Left renal cortex interstitium (tissue), 4 donors: ENCODE measurements at places on chromosomes 6 and 20.

DNA sequence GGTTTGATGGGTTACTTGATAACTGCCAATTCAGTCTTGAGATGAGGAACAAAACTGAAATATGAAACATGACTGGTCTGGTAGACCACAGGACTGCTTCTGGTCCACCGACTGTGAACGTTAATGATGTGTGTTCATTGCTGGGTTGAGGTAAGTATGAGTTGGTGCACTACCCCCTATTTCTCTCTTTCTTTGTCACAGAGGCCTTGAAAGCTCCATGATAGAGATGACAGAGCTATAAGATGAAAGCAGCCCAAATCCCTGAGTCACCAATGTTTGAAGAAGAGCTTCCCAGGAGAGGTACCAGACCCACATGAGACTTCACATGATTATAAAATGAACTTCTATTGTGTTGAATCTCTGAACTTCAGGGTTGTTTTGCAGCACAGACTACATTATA, 555.5 kb downstream of the PTPRT start:
- DNase-seq: no peak

DNA sequence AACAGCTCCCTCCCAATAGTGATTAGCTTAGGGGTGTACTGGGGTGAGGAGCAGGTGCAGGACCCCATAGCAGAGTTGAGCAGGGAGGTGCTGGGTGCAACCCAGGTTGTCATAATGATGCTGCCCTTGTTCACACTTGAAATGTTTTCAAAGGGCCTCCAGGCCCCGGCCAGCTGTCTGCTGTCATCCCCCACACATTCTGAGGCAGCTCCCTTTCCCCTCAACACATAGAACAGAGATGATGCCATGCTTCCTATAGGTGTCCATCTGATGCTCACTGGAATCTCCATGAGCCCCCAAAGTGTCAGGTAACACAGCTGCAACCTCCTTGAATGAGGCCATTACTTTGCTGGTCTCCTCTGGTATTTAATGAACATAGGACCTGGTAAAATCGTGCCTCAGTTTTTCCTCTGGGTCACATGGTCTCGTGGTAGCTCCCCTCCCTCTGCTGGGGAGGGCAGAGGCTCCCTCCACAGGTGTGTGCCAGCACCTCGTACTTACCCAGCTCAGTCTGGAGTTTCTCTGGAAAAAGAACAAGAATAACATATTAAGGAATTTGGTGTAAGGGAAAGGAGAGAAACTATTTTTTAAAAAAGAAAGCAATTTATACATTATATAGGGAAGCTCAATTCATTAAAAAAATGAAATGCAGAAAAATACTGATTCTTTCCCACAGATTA, 5.6 kb downstream of the BTNL2 start:
- DNase-seq: no peak

GRCh38 chr6:34205916-34206315, 30.8 kb upstream of the HMGA1 start:
- DNase-seq: no peak

DNA sequence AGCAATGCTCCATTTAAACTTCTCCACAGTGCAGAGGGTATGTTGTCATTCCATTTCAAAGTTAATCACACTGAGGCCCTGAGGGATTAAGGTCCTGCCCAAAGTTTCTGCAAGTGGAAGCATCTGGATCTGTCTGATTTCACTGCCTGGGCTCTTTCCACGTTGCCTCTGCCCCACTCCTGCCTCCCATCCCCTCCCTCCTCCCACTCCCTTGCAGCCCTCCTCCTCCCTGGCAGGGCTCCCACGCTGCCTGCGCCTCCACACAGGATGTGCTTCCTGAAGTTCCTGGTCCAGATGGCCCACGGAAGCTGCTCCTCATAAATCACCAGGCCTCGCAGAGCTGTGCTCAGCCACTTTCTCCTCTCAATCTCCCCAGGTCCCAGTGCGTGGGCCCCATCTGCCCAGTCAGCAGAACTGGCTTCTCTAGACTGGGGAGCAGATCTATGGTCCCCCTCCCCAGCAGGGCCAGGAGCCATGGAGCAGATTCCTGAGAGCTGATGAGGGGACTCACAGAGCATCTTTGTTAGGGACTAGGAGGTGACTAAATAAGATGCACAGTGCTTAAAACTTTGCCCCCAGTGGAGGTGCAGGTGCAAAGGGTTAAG, 65.4 kb upstream of the MAFB start:
- DNase-seq: no peak

DNA sequence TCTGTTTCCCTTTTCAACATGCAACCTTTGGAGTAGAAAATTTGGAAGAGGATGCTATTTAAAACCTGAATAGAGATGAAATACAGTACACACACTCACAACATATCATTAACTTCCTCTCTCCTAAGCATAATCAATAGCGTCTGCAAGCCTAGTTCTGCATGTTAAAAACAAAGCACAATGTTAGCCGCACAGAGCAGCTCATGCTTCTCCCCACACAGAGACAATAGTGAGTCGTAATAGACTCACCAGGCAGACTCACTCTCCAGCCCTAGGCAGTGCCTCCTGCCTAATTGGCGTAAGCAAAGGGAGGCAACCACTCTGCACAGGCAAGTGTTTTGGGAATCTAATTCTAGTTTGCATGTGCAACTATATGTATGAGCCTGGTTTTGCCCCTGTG, 45.8 kb upstream of the ARID1B start:
- no peak for DNase-seq

DNA sequence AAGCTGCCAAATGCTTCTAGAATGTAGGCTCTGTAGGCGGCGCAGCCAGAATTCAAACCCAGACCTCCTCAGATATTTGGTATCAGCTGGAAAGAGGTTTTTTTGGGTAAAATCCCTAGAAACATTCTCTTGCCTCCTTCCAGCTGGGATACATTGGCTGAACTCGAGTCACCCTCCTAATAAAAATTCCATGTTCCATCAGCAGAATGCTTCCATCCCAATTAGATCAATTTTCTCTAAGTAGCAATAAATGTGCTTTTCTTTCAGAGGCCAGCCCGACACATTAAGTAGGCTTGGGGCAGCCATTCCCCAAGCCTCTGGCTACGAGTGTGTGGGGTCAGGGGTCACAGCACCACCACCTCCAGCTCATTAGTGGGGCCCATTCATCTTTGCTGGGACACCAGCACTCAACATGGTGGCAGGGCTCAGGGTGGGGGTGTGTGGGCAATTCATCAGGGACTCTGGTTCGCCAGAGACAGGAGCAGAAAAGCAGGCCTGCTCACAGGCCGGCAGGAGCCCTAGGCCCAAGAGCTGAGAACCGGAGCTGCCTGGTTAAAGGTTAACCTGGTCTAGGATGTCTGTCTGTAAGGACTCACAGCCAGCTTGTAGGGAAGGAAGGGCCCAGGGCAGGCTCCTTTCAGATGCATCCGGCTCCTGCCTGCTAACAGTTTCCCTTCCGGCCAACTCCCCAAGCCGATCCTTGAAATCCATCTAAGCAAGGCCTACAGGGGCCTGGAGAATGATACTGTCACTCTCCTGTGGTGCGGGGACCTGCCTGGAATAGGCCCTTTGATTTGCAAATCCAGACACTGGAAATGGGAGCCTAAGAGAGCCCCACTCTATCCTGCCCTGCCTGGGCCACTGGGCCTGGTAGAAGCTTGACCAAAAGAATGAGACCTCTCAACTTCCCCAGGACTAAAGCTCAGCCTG, 159.1 kb upstream of the TOP1 start:
- no peak for DNase-seq

GRCh38 chr6:168153553-168153952, 74.5 kb upstream of the FRMD1 start:
- no peak for DNase-seq
